MG63 (cell line): ENCODE measurements at places on chromosomes 16 and 17.

DNA sequence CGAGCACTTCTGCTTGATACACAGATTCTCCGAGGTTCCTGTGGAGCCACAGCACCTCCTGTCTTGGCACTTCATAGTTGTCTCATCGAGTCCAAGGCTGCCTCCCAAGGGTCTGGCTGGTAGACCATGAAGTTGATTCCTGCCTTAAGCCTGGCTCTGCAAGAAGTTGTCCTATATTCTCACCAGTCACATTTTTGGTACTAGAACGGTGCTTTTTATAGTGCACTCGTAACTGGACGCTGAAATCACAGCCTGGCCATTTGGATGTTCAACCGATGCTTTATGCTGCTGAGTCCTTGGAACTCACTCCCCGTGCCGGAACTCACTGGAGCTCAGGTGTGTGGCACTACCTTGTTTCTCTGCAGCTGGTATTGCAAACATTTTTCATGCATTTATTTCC is 35.6 kb downstream of the RMI2 start:
- no peak for DNase-seq

DNA sequence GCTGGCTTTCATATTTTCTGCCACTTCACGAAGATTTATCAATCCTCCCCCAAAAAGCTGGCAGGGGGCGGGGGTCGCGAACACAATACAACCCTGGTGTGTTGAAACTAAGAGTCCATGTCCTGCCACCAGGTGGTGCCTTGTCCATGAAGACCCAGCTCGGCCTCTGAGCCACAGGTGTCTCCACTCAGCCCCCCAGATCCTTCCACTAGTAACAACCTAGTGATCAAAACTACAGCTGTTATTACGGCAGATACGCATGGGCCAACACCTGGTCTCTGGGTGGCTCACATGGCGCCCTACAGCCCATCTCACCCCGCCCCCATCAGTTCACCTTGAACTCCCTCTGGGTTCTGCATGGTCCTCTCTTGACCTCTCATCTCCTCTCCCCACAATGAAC is 27.7 kb downstream of the USP7 start:
- peak; percentile 23 for DNase-seq

DNA sequence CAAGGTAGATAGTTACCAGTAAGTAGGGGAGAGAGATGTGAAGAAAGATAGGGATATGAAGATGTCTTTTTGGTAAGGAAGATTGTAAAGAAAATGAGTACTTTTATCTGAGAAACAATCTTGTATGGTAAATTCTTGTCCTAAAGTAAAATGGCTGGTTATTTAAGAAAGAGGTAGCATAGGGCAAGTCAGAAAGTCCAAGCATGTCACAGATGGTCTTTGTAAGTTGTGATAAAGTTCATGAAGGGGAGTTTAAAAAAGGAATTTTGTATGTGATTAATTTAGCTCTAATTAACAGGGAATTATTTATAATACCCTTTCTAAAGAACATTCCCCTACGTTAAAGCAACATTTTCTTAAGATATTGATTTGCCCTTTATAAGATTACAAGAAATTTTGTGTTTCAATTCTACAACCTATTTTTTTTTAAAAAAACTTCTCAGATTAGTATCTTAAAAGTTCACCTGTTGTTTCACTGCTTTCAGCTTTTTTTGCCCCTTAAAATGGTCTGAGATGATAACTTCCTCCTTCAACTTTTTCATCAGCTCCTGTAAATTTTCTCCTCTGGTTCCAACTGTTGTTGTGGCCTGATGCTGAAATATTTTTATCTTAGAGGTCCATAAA is 16.2 kb upstream of the CPHXL start:
- no peak for DNase-seq

GRCh38 chr17:9054126-9054975 is 33.0 kb downstream of the NTN1 start:
- no peak for DNase-seq

GRCh38 chr16:69942627-69943170 is 8.4 kb upstream of the CLEC18A start:
- DNase-seq = no peak

DNA sequence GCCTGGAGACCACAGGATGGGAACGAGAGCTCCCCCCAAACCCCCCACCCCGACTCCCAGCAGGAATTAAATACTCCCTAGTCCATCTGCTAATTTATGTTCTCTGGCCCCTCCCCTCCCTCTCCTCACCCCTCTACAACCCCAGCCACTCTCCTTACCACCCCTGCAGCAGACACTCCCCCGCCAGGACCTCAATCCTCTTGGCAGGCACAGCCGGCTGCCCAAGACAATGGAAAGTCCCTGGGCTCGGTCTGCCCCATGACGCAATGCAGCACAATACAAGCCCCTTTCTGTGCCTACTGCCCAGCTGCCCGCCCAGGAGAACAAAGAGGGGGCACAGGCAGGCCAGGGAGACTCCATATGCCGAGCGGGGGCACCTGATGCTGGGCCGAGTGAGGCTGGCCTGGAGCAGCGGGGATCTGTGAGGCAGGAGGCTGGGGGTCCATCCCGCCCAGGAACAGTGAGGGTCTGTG is 30.3 kb upstream of the CDC42EP4 start:
- DNase-seq = peak; percentile 96

- peak; percentile 90 for DNase-seq
Observed at GRCh38 chr16:31105677-31106213, 2.4 kb upstream of the BCKDK start.

DNA sequence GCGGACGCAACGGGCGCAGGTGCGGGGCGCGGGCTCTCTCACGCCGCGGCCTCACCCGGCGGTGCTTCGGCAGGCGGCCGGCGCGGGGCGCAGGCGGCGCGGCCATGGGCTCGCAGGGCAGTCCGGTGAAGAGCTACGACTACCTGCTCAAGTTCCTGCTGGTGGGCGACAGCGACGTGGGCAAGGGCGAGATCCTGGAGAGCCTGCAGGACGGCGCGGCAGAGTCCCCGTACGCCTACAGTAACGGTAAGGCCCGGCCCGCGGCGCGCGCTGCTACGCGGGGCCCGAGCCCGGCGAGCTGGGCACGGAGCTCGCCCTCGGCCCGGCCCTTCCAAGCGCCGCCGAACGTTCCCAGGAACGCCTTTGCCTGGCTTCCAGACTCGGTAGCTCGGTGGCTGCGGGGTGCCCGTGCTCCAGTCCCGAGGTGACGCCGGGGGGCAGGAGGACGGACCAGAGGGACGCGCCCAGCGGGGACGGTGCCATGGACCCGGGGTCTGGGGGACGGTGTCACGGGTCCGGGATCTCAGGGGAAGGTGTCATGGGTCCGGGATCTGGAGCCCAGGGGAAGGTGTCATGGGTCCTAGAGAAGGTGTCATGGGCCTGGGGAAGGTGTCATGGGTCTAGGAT is 435 bp downstream of the RAB40C start:
- no peak for DNase-seq

GRCh38 chr17:8445536-8445935 is 9.9 kb downstream of the NDEL1 start:
- DNase-seq = no peak

DNA sequence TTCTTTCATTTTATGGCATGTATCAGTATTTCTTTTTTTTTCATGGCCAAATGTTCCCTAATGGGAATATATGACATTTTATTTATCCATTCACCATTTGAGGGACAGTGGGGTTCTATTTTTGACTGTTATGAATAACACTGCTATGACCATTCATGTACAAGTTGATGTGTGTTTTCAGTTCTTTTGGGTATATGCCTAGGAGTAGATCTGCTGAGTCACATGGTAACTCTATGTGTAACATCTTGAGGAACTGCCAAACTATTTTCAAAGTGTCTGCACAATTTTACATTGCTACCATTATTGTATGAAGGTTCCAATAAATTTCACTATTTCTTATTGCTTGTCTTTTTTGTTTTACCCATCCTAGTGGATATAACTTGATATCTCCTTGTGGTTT is 223.0 kb downstream of the TANC2 start:
- no peak for DNase-seq

- DNase-seq = no peak
Observed at GRCh38 chr17:79878329-79878947, 39.2 kb upstream of the CBX4 start.

- DNase-seq = no peak
Observed at GRCh38 chr16:85935391-85935973, 36.5 kb downstream of the IRF8 start.

DNA sequence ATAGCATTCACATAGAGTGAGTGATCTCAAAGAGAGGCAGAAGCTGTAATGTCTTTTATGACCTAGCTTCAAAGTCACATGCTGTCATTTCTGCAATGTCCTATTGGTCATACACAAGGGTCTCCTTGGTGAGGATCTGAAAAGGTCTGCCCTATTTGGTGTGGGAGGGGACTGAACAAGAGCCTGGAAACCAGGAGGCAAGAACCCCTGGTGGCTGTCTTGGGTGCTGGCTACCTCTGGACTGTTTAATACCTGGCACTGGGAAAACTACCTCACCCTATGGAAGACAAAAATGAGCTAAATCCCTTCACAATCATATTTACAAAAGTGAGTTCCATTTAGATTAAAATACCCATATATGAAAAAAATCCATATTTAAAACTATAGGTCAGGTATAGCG is 9.0 kb downstream of the KCTD13 start:
- no peak for DNase-seq

DNA sequence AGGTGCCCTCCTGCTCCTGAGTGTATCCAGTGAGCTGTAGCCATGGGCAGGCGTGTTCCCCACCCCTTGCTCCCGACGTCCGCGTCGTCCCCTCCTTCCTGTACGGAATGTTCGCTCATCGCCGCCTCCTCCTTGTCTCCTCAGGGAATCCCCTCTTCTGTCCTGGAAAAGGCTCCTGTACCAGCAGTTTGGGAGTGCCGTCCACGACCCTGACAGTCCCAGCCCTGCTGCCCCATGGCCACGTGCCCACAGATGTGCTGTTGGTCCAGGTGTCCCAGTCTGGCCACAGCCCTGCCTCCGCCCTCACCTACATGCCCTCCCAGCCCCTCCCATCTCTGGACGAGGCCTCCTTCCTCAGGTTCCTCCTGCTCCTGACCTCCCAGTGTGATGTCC is 30.2 kb downstream of the OR1D5 start:
- no peak for DNase-seq

DNA sequence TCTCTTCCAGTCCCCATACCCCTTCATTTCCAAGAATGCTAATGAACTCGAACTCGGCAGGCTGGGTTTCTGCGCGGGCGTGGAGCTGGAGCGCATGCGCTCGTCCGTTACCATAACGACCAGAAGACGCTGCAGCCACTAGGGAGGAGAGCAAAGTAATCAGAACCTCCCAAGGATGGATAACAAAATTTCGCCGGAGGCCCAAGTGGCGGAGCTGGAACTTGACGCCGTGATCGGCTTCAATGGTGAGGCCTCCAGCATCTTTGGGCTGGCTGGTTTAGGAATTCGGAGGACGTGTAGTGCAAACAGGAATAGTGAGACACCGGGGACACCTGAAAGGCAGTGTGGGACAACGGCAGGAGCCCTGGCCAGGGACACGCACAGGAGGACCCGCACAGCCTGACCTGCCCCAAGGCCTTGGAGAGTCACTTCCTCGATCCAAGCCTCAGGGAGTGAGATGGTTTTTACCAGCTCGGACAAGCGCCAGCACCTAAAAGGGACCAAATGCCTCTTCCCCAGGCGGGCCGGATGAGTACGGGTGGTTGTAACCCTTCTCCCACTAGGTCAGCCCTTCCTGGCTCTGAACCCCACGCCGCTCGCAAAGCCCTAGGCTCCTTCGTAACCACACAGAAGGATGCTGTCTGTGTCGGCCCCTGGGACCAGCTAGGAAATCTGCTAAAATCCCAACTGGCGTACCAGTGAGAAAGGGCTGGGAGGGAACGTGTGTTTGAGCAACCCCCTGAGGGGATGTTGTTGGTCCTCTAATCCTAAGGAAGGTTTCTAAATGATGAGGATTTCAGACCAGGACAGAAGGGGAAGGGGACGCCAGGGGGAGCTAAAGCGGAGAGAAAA is at the start of gene CFAP52:
Gene CFAP52, plus strand, starts transcription at position 122 of the 852 bp plus-strand sequence. Its CDS starts 54 bp downstream, at position 176.
- DNase-seq = peak; percentile 55

- DNase-seq = no peak
Observed at GRCh38 chr17:2233441-2233947, 70.1 kb downstream of the SMG6 start.

- DNase-seq = no peak
Observed at GRCh38 chr17:15900871-15901270, 44.1 kb upstream of the ADORA2B start.

- DNase-seq = no peak
Observed at GRCh38 chr17:10888858-10889257, 51.0 kb upstream of the PIRT start.

DNA sequence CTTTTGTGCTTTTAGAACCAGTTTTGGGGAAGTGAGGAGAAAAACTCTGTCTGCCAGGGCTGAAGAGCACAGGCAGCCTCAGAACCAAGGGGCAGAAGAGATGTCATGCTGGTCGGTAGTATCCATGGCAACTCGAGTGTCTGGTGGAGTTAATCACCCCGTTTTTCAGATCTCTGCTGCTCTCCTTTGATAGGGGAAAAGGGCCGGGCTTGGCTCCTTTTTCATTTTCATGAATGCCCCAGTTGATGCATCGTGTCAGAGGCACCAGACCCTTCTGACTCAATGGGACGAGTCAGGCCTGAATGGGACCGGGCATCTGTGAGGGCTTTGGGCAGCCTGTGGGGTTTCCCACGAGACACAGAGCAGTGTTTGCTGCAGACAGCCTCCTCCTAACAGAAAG is 304.6 kb downstream of the ABCC12 start:
- DNase-seq = no peak

DNA sequence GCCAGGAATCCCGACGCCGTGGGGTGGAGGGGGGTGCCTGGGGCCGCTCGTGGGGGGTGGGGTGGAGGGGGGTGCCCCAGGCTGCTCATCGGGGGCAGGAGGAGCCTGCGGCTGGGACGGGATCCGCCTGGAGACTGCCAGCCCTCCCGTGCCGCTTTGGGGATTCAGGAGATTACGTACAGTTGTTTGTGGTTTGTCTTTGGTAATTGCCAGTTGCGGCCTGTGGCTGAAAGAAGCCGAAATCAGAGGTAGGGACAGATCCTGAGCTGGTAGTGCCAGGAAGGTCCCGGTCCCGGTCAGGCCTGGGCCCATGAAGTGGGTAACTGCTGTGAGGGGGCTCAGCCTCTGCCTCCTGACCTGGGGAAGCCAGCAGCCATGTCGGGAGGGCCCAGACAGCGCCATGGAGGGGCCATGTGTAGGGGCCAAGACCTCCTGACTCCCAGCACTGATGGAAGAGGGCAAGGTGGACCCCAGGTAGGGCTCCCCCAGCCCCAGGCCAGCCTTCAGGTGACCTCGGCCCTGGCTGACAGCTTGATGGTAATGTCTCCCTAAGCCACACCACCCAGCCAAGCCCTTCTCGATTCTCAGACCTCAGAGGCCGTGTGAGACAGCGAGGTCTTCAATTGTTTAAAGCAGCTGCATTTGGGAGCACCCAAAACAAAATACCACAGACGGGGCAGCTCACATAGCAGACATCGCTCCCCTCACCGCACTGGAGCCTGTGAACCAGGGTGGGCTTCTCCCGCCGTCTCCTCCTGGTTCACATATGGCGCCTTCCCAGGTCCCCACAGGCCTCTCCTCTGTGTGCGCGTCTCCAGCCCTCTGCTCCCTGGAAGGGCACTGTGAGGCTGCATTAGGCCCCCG is 34.9 kb upstream of the SSTR5 start:
- DNase-seq = no peak

GRCh38 chr16:86037999-86038925 is 139.3 kb downstream of the IRF8 start:
- no peak for DNase-seq
